Vagina (tissue), 2 donors: ENCODE measurements at places on chromosomes 5 and 9.

- no peak for DNase-seq
Observed at GRCh38 chr5:122120957-122121356, 8.4 kb upstream of the ZNF474 start.

DNA sequence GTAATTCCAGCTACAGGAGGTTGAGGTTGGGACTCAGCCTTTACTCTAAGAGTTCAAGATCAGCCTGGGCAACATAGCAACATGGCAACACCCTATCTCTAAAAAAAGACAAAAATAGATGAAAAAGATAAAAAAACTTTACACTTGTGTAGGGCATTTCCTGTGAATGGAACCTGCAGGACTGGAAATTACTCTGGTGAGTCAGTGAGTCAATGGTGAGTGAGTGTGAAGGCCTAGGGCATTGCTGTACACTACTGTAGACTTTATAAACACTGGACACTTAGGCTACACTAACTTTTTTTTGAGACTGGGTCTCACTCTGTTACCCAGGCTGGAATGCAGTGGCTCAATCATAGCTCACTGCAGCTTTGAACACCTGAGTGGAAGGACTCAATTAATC lies 19.5 kb upstream of the ARSI start:
- no peak for DNase-seq

GRCh38 chr5:133265257-133265656 lies 213.4 kb downstream of the HSPA4 start:
- DNase-seq: no peak

- DNase-seq: no peak
Observed at GRCh38 chr9:70492319-70492777, 77.9 kb upstream of the KLF9 start.

- no peak for DNase-seq
Observed at GRCh38 chr5:66498791-66499207, 97.4 kb upstream of the MAST4 start.

- DNase-seq: no peak
Observed at GRCh38 chr9:84679571-84679970, 10.0 kb downstream of the NTRK2 start.

GRCh38 chr9:105413525-105413924 lies 34.3 kb upstream of the FSD1L start:
- DNase-seq: no peak
